ENCODE measurements at places on chromosomes 13 and 19. TPM values are rescaled to one million over a fixed set of nuclear protein-coding genes. Genes with fewer than 3 reads are reported as not detected.

DNA sequence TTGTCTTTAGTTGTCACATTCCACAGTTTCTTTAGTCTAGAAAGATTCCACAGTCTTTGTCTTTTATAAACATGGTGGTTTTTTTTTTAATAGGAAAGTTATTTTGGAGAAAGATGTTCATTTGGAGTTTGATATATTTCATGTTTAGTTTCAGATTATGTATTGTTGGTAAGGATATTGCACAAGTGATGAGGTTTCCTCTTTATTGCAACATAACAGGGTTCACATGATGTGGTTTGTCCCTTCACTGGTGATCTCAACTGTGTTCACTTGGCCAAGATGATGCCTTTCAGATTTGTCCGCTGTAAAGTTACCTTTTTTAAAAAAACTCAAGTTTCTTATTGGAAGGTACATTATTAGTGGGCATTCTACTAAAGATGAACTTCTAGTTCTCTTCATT lies 3.2 kb downstream of the ZNF230 start:
- DNase-seq: no peak

DNA sequence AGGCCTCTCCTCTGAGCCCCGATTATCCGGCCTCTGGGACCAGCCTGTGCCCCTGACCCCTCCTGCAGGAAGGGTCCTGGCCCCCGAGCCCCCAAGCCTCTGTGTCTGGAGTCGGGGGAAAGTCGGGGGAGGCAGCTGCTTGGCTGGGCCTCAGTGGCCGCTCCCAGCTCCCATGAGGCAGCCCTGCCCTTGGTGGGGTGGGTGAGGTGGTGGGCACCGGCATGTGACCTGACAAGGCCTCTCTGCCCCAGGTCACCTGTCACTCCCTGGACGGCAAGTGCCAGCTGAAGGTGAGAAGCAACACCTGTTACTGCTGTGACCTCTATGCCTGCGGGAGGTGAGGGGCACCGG lies 41.5 kb downstream of the TMEM255B start:
- DNase-seq: no peak

DNA sequence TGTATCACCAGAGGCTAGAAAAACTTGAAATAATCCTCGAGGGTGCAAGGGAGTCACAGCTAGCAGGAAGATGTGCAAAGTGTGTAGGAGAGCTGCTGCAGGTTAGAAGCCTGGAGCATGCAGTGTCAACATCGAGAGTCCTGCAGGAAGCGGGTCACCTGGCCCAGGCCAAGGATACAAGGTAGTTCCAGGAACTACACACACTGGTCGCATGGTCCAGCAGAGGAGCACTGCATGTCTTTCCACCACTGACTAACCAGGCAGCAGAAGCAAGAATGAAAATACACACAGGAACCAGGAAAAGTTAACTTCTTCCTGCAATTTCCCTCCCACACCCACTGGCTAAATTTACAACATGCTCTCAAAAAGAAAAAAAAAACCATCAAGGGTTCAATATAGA lies 36.0 kb upstream of the MIR17HG start:
- DNase-seq: no peak

DNA sequence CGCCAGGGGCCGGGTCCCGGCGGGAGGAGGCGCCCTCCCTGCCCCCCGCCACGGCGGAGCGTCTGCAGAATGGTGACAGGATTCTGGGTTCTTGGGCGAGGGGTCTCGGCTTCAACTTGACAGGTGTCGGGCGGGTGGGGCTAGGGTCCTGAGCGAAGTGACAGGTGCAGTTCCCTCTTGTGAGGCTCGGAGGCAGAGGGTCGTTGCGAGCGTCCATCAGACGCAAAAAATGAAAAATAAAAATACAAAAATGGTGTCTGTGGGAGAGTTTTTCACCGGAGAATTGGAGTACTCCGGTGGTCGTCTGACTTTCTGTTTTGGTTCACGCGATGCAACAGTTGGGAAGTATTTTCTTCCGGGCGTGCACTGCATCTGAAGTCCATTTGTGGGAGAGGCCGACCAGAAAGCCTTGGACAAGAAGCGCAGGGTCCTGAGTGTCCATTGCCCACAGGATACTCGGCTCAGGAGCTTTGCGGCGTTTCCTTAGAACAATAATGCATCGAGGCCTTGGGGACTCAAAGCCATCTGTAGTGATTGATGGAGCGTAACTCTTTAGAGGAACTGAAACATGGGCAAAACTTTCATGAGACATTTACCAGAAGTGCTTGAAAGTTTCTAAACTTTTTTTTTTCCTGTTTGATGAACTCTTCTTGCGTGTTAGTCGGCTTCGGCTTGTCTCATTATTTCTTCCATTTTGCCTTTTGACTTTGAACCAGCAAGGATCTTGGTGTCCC lies 759 bp downstream of the RB1 start:
- peak; percentile 45 for DNase-seq

GRCh38 chr13:43315522-43315921 lies 292.1 kb downstream of the DNAJC15 start:
- no peak for DNase-seq

DNA sequence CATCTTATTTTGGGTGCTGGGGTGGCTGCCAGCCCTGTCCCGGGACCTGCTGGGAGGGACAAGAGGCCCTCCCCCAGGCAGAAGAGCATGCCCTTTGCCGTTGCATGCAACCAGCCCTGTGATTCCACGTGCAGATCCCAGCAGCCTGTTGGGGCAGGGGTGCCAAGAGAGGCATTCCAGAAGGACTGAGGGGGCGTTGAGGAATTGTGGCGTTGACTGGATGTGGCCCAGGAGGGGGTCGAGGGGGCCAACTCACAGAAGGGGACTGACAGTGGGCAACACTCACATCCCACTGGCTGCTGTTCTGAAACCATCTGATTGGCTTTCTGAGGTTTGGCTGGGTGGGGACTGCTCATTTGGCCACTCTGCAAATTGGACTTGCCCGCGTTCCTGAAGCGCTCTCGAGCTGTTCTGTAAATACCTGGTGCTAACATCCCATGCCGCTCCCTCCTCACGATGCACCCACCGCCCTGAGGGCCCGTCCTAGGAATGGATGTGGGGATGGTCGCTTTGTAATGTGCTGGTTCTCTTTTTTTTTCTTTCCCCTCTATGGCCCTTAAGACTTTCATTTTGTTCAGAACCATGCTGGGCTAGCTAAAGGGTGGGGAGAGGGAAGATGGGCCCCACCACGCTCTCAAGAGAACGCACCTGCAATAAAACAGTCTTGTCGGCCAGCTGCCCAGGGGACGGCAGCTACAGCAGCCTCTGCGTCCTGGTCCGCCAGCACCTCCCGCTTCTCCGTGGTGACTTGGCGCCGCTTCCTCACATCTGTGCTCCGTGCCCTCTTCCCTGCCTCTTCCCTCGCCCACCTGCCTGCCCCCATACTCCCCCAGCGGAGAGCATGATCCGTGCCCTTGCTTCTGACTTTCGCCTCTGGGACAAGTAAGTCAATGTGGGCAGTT lies 8.6 kb downstream of the CALM3 start:
- DNase-seq: no peak

DNA sequence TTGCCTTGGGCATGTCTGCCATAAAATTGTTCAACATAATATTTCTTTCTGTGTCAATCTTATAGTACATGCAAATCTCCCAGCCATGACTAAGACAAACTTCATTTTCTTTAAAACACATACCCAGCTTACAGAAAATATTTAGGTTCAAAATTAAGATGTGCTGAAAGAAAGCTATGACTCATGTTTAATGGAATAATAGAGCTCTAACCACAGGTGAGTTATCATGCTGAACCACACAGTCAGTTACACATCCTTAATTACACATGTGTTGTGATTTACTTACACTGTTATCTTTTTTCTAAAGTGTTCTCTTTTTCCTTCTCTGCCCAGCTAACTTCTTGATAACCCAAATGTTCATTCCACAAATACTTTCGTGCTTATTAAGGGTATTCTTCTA lies 1831.2 kb downstream of the OLFM4 start:
- DNase-seq: peak; percentile 16

DNA sequence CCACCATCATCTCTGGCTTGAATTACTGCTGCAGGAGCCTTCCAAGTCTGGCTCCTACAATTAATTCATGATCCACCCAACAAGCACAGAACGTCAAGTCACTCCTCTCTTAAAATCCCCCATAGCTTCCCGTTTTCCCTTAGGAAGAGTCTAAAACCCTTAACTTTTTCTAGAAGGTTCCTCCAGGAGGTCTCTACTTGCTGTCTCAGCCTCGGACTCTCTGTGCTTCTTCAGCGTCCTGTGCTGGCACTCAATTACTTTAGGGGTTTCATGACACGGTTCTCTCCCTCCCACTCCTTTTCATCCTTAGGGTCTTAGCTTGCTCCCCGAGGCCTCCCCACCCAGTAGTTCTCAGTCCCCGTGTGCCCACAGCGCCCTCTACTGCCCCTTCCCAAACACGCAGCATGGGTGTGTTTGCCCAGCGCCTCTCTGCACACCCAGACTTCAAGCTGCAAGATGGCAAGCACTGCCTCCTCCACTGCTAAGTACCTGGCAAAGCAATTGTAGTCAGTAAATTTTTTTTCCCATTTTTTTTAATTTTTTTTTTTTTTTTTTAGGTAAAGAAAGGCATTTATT lies 25.8 kb upstream of the MAP3K10 start:
- peak; percentile 37 for DNase-seq

- peak; percentile 90 for DNase-seq
Measured at GRCh38 chr13:30569901-30570576, 47.7 kb upstream of the USPL1 start.

DNA sequence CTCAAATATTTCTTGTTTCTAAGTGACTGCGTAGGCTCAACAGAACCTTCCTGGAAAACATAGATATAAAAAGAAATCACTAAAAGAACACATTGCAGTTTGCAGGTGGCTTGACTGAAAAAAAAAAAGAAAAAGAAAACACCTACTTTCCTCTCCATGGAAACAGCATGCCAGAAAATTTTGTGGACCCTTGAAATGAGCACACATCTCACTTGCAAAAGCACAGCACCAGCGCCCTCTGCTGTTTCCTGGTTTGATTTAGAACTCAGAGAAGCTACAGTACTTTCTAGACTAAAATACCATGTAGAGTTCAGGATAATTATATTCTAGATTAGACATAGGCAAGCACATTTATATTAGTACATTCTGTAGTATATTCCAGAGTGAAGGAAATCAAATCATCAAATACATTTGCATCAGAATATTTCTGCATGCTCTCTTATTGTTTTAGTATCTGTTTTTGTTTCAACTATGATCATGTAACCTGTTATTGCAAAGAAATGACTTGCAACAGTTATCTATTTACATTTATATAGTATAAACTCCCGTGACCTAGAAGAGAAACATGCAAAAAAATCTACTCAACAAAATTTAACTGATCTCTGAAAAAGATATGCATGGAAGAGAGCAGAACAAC lies 22.3 kb upstream of the XPO4 start:
- DNase-seq: peak; percentile 53

- no peak for DNase-seq
Measured at GRCh38 chr13:55583953-55584593, 1556.6 kb upstream of the PRR20A start.

DNA sequence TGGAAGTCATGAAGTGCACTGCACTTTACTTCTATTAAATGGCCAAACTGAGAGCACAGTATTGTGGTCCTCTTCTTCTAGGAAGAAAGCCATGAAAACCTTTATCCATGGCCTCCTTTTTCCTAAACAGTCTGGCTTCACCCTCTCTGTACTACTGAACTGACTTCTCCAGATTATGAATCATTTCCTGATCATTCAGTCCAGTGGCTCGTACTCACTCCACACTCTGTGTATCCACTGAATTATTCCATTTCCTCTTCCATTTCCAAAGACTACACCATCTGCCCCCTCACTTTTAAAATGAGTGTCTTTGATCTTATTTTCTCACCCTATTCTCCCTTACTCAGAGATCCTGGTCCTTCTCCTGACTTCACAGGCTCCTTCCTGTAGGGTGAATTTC lies 29.7 kb upstream of the FREM2 start:
- no peak for DNase-seq

DNA sequence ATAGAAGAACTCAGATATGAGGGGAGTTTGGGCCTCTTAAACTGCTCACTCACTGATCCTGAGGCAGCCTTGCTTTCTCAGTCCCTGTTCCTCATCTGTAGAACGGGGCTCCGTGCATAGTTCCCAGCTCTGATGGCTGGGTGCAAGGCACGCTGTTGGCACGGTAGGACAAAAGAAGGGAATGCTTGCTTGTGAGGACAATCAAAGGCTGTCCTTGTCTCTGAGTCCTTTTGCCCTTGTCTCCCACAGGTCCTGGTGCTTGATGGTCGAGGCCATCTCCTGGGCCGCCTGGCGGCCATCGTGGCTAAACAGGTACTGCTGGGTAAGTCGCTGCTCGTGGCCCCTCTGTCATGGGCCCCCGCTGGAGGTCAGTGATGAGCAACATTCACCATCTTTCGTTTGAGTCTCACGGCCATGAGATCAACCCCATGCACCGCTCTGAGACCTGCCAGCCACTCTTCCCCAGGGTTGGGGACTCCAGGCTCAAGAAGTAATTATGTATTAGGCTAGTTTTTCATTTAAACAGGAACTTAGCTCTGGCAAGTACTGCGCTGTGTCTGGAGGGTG lies 2.3 kb downstream of the RPL13A start:
- no peak for DNase-seq

GRCh38 chr19:51815043-51815442 lies 20.1 kb downstream of the FPR3 start:
- DNase-seq: no peak

GRCh38 chr19:2567580-2567979 lies 91.7 kb downstream of the GADD45B start:
- no peak for DNase-seq

- DNase-seq: peak; percentile 87
Measured at GRCh38 chr13:71290963-71291841, 575.8 kb downstream of the DACH1 start.

GRCh38 chr19:32392901-32393300 lies 12.7 kb upstream of the DPY19L3 start:
- DNase-seq: no peak

DNA sequence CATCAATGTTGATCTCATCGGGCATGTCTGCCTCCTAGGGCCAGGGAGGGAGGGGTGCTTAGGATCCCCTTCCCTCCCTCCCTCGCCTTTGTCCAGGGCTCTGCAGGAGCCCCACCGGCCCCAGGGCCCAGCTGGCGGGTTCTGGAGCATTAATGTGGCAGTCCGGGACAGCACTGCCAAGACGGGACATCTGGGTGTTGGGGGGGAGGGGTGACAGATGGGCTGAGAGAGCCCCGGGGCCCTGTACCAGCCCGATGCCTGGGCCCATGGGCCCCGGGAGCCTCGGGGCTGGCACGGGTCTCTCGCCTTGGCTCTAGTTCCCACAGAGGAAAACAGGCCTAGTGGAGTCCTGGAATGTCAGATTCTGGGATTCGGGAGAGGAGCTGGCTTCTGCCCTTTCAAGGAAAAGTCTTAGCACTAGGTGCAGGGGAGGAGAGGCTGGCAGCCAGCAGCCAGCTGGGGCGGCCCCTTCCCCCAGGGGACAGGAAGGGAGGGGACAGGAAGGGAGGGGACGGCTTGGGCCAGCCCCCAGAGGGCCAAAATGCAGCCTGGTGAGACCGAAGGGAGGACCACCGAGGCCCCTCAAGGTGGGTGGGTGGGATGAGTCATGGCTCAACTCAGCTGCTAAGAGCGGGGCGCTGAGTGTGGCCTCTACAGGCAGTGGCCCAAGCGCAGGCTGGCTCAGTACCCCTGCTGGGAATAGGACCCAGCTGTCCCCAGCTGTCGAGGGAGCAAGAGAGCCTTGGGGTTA lies 3.1 kb downstream of the PPP1R14A start:
- DNase-seq: no peak

PSG6 gene
- not detected for total RNA-seq

ZNF260 gene
- 18.6 TPM for total RNA-seq

NRTN gene
- total RNA-seq: not detected

SYT3 gene
- total RNA-seq: 1.9 TPM

ONECUT3 gene
- not detected for total RNA-seq

NECTIN2 gene
- total RNA-seq: 63.4 TPM
